ENCODE measurements at places on chromosomes 6 and 20.

DNA sequence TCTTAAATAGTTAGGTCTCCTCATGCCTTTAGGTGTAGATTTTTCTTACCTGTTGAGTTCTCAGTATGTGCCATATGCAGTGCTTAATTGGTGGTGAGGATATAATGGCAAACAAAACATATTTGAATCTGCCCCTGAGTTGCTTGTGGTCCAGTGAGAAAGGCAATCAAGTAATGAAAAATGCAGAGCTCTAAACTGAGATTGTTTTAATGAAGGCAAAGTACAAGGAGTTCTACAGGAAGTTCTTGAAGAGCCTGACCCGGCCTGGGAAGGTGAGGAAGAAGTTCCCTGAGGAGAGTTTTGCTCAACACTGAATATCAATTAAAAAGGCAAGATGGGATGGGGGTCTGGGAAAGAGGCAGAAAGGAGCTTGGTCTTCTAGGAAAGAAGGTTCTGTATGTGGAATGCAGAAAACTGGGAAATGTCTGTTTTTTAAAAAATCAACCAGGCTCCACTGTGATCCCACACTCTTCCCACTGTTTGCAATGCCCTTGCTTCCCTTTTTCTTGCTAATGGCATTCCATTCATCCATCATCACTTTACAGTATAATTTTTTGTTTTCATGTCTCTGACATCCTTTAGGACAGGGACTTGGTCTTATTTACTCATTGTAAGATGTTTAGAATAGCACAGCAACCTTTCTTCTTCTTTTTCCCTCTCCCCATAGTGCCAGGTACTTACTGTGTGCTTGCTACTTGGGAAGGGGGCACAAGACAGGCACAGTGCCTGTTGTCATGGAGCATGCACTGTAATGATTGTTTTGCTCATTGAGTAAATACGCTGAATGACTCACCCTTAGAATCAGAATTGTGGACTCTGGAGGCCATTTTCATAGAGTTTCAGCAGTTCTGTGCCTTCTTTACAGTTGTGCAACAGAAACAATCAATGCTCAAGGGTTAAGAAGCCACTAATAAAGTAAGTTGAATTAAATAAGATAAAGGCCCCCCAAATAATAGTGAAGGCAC, 64.3 kb downstream of the ANKS1A start:
- DNase-seq: peak; percentile 60

DNA sequence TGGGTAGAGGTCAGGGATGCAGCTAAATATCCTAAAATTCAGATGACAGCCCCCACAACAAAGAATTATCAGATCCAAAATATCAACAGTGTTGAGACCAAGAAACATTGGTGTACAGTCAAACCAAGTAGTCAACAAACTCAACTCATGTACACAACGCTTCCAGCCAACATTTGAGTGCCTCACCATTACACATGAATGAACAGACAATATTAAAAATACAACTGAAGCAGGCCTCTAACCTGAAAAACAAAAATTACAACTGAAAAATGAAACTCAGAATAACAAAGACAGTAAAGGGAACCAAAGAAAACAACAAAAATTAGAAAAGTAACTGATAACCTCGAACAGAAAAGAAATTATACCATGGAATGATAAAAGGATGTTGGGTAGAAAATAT, 46.2 kb downstream of the HACE1 start:
- DNase-seq: no peak

DNA sequence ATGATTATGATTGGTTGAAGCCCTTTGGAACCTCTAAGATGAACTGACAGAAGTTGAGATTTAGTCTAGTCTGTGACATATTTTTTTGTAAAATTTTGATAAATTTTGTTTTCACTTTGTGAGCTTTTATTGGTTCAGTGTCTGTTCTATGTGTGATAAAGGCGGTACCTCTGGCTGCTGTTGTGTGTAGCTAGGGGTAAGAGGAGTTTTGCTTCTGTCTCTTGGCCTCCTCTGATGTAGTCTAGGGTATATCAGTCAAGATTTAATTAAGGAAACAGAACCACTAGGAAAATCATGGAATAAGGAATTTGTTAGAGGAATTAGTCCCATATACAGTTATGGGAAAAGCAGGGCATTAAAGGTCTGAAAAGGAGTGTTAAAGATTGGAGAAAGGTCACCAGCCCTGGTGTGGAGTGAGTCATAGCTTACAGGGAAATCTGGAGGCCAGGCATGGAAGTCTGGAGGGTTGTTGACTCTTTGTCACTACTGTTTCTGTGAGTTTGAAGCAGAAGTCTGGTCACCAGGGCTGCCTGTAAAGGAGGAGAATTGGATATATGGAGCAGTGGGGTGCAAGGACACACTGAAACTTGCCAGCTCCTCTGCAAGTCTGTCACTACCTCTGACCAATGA, 28.5 kb downstream of the CDC5L start:
- DNase-seq: peak; percentile 68

GRCh38 chr6:125547381-125547780, 202.1 kb upstream of the HEY2 start:
- DNase-seq: no peak

- DNase-seq: no peak
Measured at GRCh38 chr6:111724505-111724904, 118.8 kb upstream of the TRAF3IP2 start.

DNA sequence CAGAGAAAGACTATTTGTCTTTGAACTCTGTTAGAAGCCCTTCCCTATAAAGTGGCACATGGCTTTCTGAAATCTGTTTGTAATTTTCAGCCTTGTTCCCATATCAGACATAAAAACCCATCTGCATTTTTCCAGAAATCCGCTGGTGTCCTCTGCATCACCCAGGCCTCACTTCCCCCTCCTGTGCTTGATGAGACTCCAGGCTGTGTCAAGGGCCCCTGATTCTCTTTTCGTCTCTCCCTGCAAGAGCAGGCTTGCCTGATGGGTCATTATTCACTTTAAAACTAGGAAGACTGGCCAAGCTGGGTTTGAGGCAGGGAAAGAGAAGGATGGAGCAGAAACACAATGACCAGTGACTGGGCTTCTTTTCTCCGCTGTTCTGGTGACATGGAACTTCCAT, 10.6 kb upstream of the PROKR2 start:
- no peak for DNase-seq

GRCh38 chr20:38804221-38804620, 1.3 kb upstream of the PPP1R16B start:
- no peak for DNase-seq
